ENCODE measurements at places on chromosomes 6 and 20.

GRCh38 chr6:137165375-137166246 is 7.8 kb downstream of the IL22RA2 start:
- DNase-seq: peak; percentile 6

DNA sequence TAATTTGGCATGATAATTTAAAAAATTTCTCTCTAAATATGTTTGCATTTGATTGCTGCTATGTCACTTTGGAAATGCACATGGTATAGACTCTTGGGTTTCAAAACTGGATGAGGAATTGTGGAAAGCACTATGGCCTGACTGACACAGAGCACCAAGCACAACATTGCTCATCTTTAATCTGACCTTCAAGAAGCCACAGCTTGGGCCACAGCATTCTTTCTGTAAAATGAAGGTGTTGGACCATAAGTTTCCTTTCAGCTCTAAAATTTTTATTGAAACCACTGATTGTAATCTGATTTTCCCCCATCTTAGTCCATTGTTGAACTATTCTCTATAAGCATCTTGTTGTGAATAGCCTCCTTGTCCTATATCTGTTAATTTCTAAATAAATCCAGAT is 41.0 kb downstream of the QKI start:
- DNase-seq: no peak

DNA sequence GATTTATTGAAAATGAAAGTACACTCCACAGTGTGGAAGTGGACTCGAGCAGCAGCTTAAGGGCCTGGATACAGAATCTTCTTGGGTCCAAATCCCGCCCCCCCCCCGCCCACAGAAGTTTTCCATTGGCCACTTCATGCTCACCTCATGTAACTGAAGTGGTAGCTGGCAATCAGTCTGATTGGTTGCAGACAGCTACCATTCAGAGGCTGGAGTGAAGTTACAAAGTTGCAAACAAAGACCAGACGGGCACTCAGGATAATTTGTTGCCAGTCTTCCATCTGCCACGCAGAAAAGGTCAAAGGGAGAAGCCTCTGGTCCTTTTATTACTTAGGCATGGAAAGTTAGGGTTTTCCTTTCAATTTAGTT is 25.8 kb upstream of the FABP7 start:
- no peak for DNase-seq

GRCh38 chr20:58579819-58580473 is 64.7 kb upstream of the APCDD1L start:
- DNase-seq: no peak

- peak; percentile 19 for DNase-seq
Observed at GRCh38 chr6:53361549-53362031, 12.8 kb upstream of the ELOVL5 start.

- peak; percentile 65 for DNase-seq
Observed at GRCh38 chr6:11069760-11070159, 23.9 kb upstream of the SMIM13 start.

DNA sequence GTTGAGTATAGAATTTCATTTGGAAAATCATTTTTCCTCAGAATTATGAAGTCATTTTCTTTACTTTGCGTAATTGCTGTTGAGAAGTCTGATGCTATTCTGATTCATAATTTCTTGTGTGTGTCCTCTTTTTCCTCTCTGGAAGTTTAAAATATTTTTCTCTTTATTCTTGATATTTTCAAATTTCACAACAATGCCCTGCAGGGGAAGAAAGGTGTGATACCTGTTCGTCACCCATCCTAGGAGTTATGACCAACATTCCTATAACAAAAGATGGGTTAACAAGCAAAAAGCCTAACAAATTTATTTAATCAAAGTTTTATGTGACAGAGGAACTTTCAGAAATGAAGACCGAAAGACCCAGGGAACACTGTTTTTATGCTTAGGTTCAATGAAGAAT is 171.5 kb upstream of the AKIRIN2 start:
- no peak for DNase-seq

GRCh38 chr20:47676219-47676721 is 109.0 kb downstream of the SULF2 start:
- DNase-seq: no peak

DNA sequence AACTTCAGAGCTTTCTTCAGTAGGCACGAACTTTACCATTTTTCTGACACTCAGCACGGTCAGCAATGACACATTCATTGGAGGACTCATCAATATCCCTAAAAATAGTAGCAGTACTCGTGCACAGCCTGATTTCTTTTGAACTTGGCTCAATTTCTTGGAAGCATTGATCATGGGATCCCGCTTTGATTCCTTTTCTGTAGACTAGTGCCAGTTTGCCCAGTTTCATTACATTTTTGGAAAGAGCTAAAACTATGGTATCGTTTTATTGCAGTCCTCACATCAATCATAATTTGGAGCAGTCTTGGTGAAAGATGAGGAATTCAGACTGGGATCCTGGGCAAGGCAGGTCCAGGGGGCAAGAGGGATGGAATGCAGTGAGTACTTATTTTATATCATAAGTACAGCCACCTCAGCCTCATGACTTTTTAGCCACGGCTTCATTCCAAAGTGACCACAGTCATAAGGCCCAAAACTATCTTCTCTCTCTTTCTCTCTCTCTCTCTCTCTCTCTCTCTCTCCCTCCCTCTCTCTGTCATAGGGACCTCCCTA is 170.9 kb upstream of the AKAP12 start:
- no peak for DNase-seq

DNA sequence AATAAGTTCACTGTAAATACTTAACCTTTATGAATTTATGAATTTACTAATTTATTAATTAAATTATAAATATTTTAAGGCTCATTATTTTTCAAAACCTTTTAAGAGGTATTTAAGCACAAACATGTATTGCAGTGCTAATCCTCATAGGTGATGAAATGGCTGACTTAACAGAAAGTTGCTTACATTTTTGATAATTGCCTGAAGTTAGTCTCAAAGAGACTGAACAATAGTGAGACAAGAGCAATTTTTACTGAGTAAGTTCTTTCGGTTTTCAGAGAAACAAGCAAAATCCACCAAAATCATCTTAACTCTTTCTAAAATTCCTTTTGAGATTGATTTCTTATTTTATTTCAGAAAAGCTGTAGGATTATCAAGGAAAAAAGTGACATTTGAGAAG is 137.3 kb upstream of the VGLL2 start:
- no peak for DNase-seq

DNA sequence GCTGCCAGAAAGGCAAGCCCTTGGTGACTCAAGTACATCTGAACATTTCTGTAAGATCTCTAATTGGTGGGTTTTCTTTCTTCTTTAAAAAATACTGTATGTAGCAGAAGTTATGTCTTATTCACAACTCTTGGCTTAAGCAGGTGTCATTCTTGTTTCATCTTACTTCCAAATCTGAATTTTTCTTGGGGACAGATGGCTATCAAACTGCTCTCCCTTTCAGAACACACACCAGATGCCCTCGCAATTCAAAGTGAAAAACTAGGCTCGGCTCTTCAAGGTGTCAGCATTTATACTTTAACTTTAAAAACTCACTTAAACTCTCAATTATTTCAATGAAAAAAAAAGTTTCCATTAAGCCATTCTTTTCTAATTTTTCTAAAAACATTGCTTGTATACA is 49.7 kb downstream of the PAK5 start:
- DNase-seq: no peak

DNA sequence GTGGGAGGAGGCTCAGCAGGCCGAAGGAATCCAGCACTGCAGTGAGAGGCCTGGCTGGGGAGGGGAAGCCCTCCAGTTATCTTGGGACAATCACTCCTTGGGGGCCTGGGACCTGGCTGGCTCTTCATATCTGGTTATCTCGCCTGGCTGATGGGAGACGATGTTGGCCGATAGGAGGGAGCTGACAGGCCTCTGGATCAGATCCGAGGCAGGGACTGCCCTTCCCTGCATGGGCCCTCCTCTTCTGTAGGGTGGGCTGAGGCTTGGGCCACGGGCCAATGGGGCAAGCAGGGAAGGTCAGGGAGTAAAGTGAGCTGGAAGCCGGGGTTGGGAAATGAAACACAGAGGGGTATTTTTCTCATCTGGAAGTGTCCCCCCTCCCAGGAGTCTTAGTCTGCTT is 25.2 kb downstream of the MANBAL start:
- peak; percentile 41 for DNase-seq

DNA sequence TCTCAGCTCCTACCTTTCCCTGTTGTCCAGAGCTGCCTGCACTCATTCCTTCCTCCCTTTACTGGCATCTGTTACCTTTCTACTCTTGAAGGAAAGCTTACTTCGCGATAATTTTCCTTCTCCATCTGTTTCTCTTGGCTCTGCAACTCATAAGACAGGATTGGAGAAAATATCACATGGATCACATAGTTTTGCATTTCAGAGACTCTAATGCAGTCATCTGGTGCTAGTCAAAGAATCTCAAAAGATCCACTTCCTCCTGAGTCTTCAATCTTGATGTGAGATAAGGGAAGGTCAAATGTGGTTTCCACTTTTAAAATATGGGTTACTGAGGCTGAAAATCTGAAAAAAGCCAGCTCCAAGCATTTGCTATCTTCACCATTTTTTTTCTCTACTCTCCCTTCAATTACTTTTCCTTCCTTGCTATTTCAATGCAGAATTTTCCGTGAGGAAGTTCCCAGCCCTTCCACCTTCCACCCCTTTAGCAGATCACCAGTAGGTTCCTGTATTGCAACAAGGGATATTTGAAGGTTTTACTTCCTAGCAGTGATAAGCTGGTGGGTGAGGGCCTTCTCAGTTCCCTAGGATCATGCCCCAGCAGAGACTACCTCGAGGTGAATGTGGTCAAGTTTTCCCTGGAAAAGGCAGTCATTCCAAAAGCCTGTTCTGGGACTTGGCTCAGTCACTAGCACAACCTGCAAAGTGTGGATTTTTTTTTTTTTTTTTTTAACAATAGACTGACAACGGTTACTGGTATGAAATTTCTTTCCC is 62.8 kb upstream of the LRRC1 start:
- DNase-seq: no peak

DNA sequence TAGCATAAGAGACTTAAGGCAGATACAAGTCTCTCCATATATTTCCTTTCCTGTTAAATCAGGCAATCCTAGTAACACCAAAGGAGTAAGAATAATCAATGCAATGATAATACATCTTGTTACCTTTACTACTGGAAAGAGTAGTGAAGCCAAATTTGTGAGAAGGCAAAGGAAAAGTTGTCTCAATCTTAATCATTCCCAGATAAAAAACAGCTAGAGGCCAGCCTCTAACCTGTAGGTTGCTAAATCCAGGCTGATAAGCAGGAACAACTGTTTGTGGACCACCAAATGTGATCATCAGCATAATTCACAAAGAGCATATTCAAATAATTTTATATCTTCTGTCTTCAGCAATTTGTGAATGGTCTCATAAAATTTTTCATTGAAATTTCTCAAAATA is 189.2 kb upstream of the ADGRB3 start:
- DNase-seq: no peak

DNA sequence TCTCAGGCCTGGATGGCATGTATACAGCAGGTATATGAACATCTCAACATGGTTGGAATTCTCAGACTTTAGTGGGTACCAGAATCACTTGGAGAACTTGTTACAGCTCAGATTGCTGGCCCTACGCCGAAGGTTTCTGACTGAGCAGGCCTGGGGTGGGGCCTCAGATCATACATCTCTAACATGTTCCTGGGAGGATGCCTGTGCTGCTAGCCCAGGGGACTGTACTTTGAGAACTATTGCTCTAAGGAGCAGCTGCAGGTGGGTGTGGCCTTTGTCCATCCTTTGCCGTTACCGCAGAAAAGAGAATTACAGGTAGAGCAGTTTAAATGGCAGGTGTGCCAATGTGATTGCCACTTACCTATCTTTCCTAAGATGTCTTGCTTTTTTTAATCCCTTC is 310.5 kb upstream of the JAG1 start:
- DNase-seq: no peak

DNA sequence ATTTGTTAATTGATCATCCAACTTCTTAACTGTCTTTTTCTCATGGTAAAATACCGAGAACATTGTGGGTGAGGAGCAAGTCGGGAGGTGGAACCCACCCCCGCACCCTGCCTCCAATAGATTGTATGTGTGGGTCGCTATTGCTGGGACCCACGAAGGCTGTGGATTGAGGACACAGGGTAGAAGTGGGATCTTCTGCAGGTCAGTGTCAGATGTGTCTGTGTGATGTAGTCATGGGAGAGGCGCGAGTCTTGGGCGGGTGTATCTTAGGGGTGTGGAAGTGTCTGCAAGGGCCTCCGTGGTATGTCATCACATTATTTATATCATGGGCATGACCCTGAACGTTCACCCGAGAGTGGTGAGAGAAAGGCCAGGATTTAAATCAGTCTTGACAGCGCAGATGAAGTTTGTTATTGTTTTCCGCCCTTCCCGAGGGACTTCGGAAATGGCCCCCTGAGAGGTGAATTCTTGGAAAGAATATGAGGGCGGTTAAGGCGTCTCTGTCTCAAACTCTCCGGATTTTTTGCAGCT is 472 bp upstream of the PAQR8 start:
- peak; percentile 36 for DNase-seq

GRCh38 chr6:167058261-167058660 is 59.1 kb downstream of the CEP43 start:
- DNase-seq: no peak

- DNase-seq: no peak
Observed at GRCh38 chr6:69456086-69456485, 340.7 kb downstream of the LMBRD1 start.

GRCh38 chr6:42694586-42694985 is 27.8 kb downstream of the PRPH2 start:
- no peak for DNase-seq

DNA sequence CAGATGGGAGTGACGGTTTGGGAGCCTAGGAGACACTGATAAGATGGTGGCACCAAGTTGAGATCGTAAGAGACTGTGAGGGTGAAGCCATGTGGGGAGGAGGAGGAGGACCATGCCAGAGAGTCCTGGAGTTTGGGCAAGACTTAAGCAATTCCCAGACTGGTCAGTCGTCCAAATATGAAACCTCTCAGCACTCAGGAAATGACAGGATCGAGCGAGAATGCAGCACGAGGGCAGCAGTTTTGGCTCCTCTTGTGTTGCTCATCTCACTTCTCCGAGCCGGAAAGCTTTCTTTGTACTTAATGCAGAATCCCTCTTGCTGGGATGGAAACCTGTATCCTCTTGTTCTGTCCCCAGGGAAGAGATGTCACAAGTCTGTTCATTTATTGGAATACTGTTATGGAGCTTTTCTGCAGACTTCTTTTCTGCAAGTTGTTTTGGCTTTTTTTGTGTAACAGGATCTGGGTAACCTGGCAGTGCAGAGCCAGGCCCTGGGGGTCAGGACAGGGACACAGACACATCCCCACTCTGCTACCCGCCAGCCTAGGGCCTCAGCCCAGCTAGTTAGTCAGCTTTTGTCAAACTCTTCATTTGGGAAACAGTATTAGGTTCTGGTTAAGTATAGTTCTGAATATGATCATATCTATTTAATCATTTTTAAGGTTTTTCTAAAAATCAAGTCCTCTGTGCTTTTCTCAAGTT is 34.3 kb downstream of the FNDC1 start:
- no peak for DNase-seq

GRCh38 chr6:134322216-134322615 is 4.3 kb upstream of the SGK1 start:
- no peak for DNase-seq

DNA sequence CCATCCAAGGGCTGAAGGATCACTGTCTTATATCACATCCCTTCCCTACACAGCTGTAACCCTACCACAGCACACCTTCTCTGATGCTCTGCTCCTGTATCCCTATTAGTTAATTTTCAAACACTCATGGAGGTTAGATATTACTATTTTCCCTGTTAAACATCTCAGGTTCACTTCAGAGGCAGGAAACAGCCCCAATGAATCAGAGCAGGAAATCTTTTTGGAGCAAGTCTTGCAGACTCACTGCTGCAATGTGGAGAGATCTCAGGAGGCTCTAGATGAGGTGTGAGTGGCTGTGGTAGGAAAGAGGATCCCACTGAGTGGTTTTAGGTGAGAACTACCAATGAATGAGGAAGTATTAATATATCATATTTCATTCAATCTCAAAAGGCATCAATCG is 19.7 kb upstream of the HTR1B start:
- no peak for DNase-seq

GRCh38 chr6:44126320-44127149 is 717 bp downstream of the MRPL14 start:
- peak; percentile 80 for DNase-seq
